ENCODE measurements at places on chromosomes 1 and 21.

GRCh38 chr1:174068000-174068399, 45.8 kb upstream of the RC3H1 start:
- no peak for DNase-seq

GRCh38 chr1:221709854-221710253, 32.0 kb downstream of the DUSP10 start:
- DNase-seq, result no peak

DNA sequence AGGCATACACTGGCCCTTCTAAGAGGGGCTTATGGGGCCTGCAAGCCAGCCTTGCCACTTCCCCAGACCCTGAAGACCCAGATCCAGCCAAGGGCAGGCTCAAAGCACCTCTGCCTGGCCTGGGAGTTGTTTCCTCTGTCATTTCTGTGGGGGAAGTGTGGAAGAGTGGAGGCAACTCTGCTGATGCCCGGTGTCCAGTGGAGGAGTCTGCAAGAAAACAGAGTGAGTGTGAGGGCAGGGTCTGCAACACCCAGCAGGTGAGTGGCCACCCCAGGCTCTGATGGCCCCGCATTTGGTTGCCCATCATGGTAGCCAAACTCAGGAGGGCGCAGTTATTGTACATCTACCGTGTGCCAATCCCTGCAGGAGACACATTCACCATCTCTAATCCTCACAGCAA, 8.4 kb downstream of the CLEC20A start:
- no peak for DNase-seq

GRCh38 chr1:10973552-10973951, 38.9 kb upstream of the TARDBP start:
- no peak for DNase-seq

GRCh38 chr1:31433396-31433930, 20.4 kb downstream of the SERINC2 start:
- no peak for DNase-seq
